Right atrium auricular region (tissue), 2 donors: ENCODE measurements at places on chromosomes 6 and 20.

GRCh38 chr20:33983371-33983770 is 10.3 kb upstream of the RALY start:
- no peak for DNase-seq

- peak; percentile 92 for DNase-seq
Observed at GRCh38 chr20:49187851-49188641, at the start of gene STAU1. Gene STAU1, minus strand, starts transcription at chr20:49188334. Its CDS starts 22,133 bp downstream, at chr20:49166201.

- DNase-seq = no peak
Observed at GRCh38 chr20:32541323-32542258, 43.5 kb downstream of the NOL4L start.

GRCh38 chr20:53141201-53142050 is 169.3 kb downstream of the TSHZ2 start:
- no peak for DNase-seq

GRCh38 chr6:169411722-169412121 is 158.1 kb upstream of the THBS2 start:
- DNase-seq = no peak

DNA sequence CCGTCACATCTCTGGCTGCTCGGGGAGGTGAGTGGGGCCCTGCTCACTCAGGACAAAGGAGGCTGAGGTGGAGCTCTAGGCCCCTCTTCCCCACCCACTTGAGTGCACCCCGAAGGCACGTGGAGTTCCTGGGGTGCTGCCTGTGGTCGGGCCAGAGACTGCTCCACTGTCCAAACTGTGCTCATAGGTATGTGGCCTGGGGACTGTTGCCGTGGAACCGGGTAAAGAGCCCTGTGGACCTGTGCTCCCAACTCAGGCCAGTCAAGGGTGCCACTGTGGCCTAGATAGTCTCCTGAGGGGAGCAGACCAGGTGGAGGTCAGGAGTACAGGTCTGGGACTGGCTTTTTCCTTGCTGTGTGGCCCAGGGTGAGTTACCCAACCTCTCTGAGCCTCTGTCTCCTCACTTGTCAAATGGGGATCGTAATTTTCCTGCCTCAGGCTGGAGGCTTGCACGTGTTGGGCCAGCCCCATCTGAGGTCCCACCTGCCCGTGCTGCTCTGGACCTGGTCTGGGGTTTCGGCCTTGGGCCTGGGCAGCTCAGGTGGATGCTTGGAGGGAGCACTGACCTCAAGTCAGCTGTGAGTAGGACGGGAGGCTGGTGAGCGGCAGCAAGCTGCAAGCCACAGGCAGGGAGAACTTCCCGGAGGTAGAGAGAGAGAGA is 12.4 kb upstream of the NPBWR2 start:
- DNase-seq = no peak

DNA sequence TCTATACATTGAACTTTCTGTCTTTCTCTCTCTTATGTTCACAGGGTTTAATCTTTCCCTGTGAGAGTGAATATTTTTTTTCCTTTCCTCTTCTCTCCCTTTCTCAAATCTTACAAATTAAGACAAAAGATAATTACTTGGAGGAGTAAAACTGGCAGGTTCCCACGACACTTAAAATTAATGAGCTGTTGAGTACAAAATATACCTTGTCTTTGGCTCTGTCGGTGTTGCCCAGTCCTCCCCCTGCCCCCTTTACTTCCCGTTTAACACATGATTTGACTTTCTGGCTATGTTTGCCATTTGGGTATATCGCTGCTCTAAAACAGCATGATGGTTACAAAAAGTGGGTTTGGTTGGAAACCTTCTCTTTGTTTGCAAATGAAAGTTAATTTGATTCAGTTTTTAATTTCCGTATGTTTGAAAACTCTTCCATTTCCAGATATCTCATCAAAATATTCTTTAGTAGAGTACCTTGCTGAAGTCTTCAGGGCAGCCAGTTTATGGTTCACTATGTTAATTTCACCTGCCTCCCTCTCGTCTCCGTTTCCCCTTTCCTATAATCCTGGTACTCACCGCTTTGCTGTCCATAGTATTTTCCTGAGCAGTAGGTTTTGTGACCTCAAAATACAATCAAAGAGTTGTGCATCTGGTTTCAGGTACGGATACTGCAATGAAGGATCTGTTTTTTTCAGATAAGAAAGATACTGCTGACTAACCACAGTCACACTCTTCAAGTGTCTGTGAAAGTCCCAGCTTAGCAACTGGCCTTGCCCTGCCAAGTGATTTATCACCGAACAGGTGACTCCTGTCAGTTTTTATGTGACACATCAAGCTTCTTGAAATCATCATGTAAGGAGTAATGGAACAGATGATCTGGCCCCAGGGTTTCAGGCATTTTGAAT is 181.2 kb downstream of the DTNBP1 start:
- DNase-seq = no peak

DNA sequence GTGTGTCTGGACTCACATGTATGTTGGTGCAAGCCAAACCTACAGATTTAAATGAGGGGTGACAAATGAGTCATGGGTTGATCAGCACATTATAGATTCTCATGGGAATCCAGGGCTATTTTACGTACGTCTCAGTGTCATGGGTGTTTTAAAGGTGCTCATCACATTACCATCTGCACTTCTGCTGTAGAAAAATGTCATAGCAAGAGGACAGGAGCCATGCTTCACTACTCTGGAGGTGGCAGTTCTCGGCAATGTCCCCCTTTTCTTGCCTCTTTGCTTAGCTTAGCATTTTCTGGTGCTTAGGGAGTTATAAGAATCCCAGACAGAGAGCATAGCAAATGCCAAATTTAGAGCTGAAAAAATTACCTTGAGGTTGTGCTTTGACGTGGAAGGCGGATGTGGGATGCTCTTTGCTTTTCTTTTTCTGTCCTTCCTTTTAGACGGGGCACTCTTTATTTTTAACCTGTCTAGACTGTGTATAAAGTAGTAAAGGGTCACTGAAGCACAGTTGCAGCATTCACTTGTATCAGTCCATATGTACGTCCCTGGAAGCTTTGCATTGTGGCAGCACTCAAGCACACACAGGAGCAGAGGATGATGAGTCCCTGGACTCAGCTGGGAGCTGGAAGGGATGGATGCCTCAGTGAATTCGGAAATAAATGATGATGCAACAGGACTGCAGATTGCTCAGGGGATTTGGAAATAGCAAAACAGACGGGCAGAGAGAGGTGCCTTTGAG is 139.7 kb downstream of the SYNDIG1 start:
- no peak for DNase-seq

DNA sequence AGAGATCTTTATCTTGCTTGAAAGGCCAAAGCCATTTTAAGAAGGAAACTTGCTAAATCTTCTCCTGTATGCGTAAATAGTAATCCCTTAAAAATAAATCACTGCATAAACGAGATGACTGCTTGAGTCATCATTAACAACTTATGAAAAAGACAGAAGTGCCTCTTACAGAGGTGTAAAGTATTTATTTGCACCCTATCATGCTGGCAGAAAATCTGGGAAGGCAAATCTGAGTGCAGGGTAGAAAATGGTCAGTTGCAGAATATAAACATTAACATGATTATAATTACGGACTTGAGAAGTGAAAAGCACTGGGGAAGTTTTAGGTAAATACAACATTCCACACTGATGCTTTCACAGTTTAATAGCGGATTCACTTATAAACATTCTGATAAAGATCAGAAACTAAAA is 67.5 kb upstream of the FBXO30 start:
- DNase-seq = no peak

DNA sequence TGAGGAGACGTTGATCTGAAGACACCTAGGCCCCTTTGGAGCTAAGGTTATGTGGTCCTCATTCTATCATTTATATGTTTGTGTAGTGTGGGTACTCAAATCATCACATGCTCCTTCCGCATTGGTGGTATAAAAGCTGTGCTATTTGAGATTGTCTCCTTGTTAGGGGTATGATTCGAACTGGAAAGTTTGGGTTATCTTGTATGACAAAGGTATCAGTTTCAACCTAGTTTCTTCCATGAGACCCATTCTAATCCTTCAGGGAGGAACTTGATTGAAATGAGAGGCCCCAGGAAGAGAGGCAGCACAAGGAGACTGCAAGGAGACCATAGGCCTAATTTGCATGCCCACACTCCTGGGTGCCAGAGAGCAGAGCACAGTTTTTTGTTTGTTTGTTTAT is 104.2 kb upstream of the TIAM2 start:
- DNase-seq = no peak

DNA sequence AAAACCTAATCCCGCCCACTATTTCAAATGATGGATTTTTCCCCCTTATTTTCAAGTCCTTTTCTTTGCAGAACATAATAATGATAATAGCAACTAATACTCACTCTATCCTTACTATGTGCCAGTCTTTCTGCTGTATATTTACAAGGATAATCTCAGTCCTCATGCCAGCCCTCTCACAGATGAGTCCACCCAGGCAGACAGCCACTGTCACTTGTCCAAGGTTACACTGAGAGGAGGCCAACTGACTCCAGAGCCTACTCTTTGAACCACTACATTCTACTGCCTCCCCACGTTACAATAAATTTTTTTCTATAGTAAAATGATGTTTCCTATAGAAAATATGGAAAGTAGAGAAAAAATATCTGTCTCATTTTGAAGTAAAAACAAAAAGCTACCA is 30.9 kb downstream of the ELOVL5 start:
- no peak for DNase-seq

GRCh38 chr6:107361753-107362604 is 97.4 kb downstream of the PDSS2 start:
- DNase-seq = no peak

GRCh38 chr6:63476302-63476701 is 96.0 kb upstream of the LOC128125822 start:
- no peak for DNase-seq

DNA sequence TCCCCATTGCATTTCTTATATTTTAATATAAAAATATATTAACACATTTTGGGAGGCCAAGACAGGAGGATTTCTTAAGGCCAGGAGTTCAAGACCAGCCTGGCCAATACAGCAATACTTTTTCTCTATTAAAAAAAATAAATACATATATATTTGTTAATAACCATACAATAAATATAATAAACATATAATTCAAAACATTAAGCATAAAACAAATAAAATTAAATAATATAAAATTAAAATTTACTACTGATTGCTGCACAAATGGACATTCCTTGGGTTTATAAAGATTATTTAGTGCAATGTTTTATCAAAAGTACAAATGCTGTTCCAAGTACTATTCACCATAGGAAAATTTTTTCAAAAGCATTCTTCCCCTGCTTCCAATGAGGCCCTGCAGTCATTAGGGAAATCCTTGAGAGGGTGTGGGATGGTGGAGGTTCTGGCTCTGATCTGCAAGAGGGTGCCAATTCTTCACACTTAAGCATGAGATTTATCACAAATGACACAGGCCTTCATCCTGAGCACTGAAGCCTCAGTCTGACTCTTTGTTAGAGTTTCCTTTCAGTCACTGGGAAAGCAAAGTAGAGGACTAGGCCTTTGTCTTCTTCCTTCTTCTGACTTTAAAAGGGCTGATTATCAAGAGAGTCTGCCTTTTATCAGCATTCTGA is 596.7 kb downstream of the EPM2A start:
- no peak for DNase-seq

- DNase-seq = no peak
Observed at GRCh38 chr6:122569230-122569771, 40.9 kb upstream of the PKIB start.

- no peak for DNase-seq
Observed at GRCh38 chr6:37399131-37399530, 33.9 kb upstream of the CMTR1 start.

DNA sequence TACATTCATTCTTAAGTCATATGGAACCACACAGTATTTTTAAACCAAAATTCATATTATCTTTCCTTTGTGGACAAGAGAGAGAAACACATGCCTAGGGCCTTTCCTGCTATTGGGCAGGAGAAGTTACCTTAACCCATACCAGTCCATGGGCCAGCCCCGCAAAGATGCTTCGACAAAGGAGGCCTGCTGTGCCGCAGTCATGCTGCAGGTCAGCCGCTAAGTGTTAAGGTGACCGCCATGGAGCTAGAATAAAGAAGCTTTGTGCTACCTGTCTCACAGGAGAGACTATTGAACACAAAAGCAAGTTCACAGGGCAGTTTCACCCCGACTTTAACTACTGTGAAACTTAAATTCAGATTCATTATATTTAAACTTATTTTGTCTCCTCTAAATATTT is 62.3 kb upstream of the TMEM181 start:
- no peak for DNase-seq

- no peak for DNase-seq
Observed at GRCh38 chr6:20434766-20435165, 33.1 kb downstream of the E2F3 start.

DNA sequence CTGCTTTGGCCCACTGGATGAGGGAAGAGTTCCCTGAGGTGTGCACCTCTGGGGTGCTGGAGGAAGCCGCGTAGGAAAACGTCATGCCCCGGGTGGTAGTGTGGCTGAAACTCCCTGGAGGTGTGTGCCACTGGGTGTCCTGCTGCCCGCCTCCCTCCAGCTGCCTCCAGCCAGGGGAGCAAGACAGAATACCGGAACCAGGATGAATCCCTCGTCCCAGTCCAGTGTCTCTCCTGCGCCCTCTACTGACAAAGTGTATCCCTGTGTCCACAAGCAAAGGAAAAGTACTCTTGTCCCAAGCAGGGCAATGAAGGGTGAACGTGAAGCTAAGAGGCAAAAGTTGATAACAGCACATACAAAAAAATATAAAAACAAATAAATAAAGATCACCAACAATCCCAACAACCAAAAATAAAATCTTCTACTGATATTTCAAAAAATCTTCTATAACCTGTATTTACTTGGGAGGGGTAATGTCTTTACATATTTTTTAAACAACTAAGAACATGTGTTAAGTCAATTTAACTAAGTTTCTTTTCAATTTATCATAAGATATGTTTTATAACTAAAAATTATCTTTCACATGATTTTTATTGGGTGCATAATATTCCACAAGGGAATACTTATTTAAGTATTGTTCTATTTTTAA is 437.6 kb downstream of the MAFB start:
- DNase-seq = no peak

DNA sequence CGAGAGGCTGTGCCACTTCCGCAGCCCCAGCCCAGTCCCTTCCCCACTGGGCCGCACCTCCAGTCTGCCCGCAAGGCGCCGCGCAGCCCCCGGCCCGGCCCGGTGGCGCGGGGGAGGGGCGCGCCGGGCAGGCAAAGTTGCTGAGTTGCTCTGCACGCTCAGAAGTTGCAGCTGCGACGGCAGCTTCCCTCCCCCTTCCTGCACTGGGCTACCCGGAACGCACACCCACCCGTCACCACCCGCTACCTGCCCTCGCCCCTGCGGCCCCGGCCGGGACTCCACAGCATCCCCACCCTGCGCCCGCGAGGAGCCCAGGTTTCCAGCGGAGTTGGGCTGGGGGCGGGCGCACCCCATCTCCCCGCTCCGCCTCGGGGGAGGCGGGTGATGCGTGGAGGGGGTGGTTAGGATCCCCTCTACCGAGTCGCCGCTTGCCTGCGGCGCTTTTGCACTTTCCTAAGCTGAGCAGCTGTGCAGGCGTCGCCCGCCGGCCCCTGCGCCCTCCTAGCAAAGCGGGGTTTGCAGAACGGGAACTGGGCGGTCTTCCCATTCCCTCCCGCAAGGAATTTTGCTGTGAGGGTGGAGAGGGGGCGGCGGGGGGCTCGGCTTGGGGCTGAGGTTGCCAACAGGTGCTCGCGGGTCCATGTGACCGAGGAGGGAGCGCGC is 55.9 kb upstream of the RREB1 start:
- DNase-seq = no peak
